ENCODE measurements at places on chromosomes 7 and 10.

GRCh38 chr10:3869036-3869435, 84.0 kb upstream of the KLF6 start:
- DNase-seq: no peak

DNA sequence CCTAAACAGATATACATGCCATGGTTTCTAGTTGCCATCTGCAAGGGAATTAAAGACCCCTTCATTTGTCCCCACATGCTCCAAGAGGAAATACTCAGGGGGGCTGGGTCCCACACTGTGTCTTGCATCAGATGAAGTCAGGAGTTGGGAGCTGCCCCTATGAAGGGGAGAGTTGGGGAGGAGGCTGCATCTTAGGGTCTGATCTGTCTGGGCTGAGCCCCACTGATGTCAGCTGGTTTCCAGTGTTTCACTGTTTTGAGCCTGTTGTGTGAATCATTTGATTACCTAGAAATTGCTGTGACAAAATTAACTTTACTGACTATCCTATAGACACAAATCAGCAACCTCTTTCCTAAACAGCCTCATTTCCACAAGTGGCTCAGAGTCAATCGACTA, 4.9 kb upstream of the ADCY1 start:
- no peak for DNase-seq

- DNase-seq: peak; percentile 1
Measured at GRCh38 chr7:92417913-92418312, 29.4 kb upstream of the GATAD1 start.

- no peak for DNase-seq
Measured at GRCh38 chr7:79430391-79430790, 23.1 kb downstream of the MAGI2 start.

DNA sequence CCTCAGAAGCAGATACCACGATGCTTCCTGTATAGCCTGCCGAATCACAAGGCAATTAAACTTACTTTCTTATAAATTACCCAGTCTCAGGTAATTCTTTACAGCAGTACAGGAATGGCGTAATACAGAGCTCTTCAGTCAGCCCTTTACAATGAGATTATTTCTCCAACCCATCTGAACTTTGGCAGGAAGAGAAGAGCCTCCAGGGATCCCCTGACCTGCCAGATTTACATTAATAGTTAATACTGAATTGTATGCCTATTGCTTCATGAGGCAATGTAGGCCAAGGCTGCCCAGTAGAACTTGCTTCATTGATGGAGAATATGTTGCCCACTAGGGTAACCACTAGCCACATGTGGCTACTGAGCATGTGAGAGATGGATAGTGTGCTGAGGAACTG, 608.7 kb downstream of the SH2D4B start:
- DNase-seq: no peak

DNA sequence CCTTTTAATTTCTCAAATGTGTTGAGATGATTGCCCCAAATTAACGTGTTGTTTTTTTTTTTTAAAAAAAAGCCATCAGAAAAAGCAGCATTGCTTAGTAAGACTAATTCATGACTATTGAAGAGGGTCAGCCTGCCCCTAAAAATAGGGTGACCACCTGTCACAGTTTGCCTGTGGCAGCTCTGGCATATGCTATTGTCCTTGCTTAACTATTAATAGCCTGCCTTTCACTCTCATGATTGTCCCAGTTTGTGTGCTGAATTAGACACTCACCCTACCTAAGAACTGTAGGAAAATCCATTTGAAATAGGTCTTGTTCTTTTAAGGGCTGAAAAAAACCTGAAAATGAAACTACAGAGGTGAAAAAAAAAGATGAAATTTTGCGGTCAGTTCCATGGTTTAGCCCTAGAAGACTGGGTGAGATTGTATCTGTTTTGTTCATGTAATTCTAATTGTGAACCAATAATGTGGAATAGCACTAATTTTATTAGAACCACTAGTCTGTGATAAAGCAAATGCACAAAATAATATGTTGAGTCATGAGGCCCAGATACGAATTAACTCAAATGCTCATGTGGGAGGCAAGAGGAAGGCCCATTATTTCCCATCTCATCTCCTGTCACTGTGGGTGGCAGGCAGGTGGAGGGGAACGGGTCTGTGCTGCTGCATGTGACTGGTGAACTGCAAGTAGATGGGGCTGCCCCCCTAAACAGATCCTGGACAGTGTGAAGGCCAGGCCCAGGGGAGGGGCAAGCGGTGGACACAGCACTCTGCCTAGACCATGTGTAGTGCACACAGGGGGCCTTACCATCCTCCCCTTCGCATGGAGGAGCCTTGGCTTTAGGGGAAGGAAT, 265.4 kb upstream of the NFE2L3 start:
- DNase-seq: no peak

DNA sequence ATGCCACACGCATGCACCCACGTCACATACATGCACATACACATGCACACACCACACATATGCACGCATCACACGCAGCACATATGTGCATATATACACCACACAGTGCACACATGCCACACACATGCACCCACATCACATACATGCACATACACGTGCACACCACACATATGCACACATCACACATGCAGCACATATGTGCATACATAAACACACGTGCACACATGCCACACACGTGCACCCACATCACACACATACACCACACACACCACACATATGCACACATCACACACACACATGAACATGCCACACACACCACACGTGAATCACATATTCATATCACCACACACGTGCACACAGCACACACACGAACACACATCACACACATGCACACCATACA, 338.8 kb downstream of the PTPRN2 start:
- DNase-seq: no peak

DNA sequence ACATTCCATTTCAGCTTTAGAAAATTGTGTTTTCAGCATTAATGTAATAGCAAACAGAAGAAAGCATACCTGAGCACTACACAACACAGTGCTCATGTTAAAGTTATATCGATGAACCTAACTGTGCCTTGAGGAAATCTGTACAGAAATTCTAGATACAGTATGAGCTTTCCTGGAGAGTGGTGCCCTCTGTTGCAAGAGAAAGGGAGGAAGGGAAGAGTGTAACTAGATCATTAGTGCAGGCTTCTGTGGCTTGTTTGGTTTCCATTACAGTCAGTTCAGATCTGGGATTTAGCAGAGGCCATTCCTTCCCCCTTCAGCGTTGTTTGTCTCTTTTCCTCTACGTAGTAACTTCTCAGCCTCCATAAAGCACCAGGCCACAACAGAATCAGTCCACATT, 139.7 kb downstream of the HTR7 start:
- DNase-seq: no peak

DNA sequence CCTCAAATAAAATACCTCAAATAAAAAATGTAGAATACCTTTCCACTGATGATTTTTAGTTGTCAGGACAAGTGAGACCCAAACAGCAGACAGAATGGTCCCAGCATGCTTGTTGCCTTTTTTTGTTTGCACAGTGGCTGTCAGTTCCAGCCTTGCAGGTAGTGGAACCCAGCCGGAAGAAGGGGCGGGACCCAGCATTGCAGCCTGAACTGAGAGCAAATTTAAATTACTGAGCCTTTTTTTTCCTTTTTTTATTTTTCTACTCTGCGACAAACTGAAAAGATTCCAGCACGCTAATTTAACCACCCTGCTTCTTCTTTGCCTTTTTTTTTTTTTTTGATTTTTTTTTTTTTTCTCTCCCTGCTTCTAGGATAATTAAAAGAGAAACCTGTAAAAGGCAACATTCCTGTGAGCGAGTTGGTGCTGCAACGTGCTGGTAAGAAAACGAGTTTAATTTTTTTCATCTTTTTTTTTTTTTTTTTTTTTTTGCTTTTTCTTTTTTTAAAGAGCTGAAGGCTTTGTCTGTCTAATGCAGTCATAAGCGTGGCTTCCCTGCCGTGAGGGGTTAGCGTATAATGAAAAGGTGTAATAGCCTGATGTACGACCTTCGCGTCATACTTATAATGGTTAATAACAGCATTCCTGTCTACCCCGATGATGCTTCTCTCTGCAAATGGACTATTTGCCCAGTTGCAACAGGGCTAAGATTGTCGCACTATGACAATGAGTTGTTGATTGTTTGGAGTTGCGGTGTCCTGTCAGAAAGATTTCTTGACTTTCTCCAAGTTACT, 555.3 kb upstream of the CELF2 start:
- no peak for DNase-seq

DNA sequence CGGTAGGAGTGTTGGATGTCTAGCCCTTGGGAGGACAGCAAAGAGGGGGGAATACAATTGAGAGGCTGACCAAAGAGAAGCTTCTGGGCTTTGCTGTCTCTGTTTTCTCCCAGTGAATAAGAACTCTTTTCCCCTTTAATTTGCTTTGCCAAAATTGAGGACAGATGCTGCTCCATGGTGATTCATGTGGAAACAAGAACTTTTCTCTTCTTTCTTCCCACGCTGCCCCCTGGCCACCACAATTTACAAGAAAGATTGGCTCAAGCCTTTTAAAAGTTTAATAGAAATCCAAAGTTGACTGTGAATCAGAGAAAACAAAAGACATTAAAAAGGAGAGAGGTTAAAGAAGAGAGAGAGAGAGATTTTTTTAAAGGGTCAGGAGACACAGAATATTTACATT, 49.0 kb downstream of the PRR15 start:
- no peak for DNase-seq

GRCh38 chr10:119652361-119652730, 1.2 kb downstream of the BAG3 start:
- no peak for DNase-seq

- DNase-seq: no peak
Measured at GRCh38 chr10:51547941-51548340, 151.5 kb downstream of the CSTF2T start.

DNA sequence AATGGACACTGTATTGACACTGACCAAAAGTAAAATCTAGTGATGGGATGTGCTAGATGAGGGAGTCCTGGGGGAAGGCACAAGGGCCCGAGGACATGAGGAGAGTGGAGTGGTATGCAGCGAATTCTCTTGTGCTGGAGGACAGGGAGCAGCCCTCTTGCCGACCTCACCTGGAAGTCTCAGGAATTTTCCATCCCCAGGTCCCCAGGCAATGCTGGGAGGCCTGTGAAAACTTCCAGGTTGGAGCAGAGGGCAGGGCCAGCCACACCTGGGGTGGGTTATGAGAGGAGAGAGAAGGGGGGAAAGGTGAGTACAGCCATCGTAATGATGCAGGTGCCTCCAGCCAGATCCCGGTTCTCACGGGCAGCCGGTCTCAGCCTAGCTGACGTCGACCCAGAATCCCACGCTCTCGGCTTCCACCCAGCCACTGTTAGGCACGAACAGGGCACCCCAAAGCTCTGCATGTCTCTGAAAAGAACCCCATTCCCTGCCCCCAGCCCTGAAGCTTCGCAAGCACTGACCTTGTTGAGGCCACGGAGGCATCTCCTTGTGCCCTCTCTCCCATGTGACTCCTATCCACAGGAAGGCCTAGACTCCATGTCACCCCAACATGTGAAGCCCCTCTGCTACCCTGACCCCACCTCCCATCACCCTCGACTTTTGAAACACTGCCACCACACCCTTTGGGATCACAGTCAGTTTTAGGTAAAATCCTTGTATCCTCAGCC, 239.7 kb upstream of the MYO3A start:
- DNase-seq: no peak

- DNase-seq: peak; percentile 24
Measured at GRCh38 chr7:84714765-84715164, 472.1 kb downstream of the SEMA3D start.

DNA sequence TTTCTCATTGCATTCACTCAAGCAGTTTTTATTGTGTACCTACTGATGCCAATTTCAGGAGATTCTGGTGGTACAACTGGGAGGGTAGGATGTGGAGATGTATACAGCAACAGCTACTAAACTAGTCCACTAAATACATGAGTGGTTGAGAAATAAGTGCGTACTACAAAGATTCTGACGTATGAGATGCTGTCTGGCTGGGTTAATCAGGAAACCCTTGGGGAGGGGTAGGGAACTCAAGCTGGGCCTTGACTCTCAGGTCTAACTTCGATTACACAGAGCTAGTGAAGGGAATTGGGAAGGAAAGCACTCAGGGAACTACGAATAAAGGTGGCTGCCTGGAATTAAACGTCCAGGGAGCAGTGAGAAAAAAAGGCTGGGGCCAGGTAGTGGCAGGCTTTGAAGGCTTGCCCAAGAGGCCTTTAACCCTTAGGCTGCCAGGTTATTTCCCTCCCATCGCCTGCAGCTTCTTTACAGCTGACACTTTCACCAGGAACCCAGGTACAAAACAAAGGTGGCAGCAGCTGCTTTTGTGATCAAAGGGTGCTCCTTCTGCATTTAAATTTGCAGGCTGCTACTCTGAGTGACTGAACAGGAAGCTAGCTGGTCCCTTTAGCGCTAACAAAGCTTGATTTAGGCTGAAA, 3.2 kb downstream of the MMS19 start:
- no peak for DNase-seq

- DNase-seq: no peak
Measured at GRCh38 chr10:58952747-58953466, 223.5 kb upstream of the PHYHIPL start.

DNA sequence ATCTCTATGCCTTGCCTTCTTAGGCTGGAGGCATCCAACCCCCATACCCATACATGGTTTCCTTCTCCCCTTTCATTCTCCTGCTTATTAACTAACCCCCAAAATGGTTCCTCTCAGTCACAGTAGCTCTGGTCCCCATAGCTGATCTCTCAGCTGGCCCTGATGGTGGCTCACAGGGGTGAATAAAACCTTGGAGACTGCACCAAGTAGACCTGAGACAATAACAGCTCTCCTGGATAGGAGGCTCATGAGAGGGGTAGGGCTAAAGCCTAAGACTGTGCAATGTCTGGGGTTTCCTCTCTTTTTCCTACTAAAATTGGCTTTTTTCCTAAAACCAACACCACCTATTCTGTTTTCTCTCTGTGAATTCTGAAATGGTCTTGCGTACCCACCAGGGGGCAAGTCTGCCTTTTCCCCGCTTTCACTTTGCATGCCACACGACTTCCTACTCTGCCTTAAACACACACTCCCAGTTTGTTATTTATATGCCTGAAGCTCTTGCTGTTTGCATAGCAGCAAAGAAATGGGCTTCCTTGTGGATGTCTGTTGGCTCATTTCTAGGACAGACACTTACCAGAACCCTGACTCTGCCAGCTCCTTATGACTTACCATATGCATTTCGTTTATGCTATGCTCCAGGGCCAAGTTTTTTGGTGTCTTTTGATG, 18.4 kb upstream of the PON1 start:
- peak; percentile 6 for DNase-seq

GRCh38 chr7:28018020-28018419, 162.6 kb downstream of the JAZF1 start:
- DNase-seq: no peak

DNA sequence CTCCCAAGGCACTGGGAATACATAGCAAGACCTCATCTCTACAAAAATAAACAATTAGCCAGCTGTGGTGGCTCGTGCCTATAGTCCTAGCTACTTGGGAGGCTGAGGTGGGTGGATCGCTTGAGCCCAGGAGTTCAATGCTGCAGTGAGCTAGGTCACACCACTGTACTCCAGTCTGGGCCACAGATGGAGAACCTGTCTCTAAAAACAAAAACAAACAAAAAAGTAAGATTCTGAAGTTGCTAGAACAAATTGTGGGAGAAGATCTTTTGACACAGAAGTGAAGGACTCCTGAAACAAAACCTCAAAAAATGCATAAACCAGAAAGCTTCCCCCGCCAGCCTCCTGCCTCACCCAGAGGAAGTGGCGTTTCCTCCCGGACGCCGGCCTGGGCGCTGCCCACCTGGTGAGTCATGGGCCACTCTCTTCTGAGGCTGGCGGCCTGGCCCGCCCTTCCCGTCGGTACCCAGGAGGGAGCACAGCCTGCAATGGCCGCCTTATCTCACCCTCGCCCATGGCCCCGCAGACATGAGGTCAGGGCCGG, 25.4 kb upstream of the ELN start:
- no peak for DNase-seq

Measured in SHP77 (cell line).